ENCODE measurements at places on chromosomes 2 and 18.

GRCh38 chr2:201404699-201405280, 46.5 kb downstream of the TRAK2 start:
- DNase-seq = peak; percentile 70

DNA sequence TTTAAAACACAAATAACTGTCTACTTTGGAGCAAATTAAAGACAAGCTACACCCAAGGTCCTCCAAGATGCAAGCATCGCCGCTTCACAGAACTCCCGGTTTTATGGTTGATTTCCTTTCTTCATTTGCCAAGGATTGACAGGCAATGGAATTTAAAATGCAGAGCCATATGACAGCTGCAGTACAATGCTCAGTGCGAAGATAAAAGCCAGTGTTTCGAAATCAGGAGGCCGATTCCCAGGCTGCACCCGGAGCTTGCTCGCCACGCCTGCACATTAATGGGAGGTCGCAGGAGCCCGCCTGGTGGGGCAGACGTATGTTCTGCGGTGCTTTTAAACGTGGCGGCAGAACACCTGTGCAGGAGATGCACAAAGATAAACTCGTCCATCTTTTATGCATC, 727.6 kb upstream of the SOX11 start:
- DNase-seq = no peak

GRCh38 chr18:63207835-63208234, 111.7 kb downstream of the BCL2 start:
- no peak for DNase-seq

- no peak for DNase-seq
Measured at GRCh38 chr2:210584834-210585233, 28.4 kb downstream of the CPS1 start.

GRCh38 chr2:29061616-29062015, 12.7 kb downstream of the PCARE start:
- no peak for DNase-seq

GRCh38 chr2:216671081-216671411, 24.3 kb downstream of the IGFBP5 start:
- no peak for DNase-seq

DNA sequence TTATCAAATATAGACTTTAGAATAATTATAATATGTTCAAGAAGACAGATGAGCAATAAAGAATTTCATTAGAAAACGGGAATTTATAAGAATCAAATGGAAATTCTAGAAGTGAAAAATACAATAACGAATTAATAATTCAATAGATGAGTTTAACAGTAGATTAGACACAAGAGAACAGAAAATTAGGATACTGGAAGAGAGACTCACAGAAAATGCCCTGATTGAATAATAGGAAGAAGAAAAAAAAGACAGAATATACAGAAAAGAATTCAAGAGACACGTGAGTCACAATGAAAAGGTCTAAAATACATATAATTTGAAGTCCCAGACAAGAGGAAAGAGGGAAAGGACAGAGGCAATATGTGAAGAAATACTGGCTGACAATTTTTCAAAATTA, 354.7 kb downstream of the CLIP4 start:
- no peak for DNase-seq

DNA sequence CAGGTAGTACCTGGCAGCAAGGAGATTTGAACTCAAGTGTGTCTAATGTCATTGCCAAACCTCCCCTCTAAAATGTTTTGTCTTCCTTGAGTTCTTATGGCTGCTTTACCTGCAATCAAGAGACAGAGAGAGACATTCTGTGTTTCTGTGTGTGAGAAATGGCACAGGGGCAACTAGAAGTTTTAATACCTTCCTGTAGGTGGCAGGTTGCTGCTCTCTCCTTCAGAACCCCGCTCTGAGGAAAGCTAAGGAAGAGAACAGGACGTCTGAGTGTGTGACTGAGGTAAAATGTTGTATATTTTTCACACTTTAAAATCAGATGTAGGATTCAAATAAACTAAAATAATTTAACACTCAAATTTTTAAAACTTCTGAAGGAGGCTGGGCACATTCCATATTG, 19.2 kb downstream of the DTNA start:
- peak; percentile 27 for DNase-seq

DNA sequence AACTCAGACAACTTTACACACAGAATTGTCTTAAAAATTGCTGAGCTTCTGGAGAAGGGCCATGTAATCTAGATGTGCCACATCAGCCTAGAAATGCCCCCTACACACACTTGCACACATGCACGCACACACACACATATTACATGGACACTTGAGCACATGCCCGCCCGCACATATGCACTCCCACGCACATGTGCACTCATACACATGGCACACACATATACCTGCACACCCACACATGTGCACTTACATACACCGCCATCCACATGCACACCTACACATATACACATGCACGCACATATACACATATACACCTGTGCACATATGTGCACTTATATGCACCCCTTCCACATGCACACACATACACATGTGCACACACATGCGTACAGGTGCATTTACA, 213.7 kb downstream of the SEPTIN10 start:
- no peak for DNase-seq

DNA sequence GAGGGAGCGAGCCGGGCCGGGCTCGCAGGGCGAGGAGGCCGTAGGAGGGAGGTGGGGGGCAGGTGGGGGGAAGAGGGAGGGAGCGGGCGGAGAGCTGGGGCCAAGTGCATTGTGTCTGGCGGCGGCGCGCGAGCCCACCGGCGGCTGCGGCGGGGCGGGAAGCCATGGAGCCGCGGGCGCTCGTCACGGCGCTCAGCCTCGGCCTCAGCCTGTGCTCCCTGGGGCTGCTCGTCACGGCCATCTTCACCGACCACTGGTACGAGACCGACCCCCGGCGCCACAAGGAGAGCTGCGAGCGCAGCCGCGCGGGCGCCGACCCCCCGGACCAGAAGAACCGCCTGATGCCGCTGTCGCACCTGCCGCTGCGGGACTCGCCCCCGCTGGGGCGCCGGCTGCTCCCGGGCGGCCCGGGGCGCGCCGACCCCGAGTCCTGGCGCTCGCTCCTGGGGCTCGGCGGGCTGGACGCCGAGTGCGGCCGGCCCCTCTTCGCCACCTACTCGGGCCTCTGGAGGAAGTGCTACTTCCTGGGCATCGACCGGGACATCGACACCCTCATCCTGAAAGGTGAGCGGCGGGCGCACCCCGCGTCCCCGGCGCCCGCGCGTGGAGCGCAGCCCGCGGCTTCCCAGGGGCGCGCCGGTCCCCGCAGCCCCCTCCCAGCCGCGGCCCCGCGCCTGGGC, at the start of gene TMEM178A:
Gene TMEM178A (plus strand): TSS at position 107 of the 680 bp plus-strand sequence. CDS start 58 bp downstream, at position 165.
- no peak for DNase-seq

DNA sequence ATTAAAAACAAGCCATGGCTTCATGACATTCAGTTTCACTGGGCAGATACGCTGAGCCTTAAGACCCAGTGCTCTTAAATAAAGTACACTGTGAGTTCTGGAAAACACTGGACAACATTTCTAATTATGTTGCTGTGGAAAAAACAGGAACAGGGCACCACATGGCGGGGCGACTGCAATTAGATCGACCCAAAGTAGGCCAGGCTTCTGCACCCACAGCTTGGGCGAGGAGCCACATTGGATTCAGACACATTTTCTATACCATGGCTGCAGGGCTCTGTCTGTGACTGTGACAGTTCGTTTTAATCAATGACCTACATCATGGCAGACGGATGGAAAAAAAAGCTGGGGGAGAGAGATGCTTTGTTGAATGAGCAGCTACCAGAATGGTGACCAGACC, 227.2 kb upstream of the HS6ST1 start:
- no peak for DNase-seq

- DNase-seq = peak; percentile 59
Measured at GRCh38 chr2:215881582-215881981, 131.8 kb downstream of the MREG start.

DNA sequence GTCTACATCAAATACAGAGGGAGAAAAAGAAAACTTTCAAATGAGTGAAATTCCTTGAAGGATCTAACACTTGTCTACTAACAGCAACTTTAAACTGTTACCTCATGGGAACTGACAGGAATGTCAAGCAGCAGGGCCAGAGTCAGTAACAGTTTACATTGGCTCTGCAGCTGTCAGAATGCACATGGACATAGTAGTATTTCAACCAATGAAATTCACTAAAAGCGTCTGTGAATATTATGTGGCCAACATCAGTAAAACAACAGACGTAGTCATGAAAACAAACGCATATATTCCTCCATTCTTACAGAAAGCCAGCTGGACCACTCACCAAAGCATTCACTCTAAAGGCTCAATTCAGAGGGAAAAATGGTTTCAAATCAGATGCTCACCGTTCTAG, 79.3 kb upstream of the RNU4ATAC start:
- DNase-seq = no peak

DNA sequence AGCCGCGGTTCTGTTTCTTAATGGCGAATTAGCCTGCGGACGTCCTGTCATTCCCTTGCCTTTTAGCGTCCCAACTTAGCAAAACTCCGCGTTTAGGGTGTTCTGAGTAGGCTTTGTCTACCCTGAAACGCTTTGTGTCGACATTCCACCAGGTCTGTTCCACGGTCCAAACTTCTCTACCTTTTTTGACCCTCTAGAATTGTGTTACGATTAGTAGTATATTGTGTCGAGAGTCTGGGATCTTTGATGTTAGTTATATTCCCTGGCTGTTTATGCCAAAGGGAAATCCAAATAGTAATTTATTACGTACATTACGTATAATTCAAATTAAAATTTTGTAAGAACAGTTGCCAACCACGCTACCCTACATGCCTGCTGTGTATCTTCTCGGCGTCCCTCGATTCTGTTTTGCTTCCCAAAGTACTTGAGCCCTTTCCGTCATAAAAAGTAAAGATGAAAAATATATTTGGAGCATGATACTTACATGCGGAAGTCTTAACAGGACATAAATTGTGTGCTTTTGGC, 495 bp upstream of the TTC32 start:
- no peak for DNase-seq

DNA sequence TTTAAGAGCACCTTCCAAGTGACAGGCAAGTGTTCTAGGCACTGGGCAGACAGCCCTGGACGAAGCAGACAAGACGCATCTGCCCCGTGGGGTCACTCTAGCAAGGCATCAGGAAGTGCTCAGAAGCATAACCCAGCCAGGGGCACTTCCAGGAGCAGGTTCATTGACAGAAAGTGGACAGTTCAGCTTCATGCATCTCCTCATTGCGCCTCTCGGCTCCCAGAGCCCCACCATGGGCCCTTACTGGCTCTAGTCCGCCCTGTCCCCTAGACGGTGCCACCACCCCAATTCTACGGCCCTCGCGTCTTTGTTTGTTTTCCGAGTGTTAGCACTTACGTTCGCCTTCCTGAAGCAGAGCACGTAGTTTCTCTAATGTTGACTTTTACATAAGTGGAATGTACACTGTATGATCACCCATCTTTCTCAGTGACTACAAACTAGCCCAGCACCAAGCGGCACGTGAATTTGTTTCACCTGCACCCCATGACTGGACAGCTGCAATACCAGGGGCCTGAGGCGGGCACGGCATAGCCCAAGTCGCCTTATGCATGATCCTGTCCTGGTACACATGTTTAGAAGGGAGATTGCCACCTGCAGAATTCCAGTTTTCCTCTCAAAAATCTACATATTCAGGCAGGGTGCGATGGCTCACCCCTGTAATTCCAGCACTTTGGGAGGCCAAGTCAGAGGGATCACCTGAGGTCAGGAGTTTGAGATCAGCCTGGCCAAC, 33.2 kb downstream of the SNED1 start:
- no peak for DNase-seq

GRCh38 chr2:128591022-128591860, 272.6 kb upstream of the HS6ST1 start:
- DNase-seq = no peak

- DNase-seq = no peak
Measured at GRCh38 chr2:155178921-155179320, 480.4 kb downstream of the KCNJ3 start.

- DNase-seq = no peak
Measured at GRCh38 chr2:14907014-14907612, 274.6 kb downstream of the LRATD1 start.

GRCh38 chr18:41323044-41323443, 632.0 kb upstream of the PIK3C3 start:
- DNase-seq = no peak

- DNase-seq = no peak
Measured at GRCh38 chr2:5215989-5216607, 476.1 kb upstream of the SOX11 start.

GRCh38 chr2:101041413-101041812, 39.3 kb downstream of the RPL31 start:
- DNase-seq = no peak

- no peak for DNase-seq
Measured at GRCh38 chr2:36366491-36367120, 11.0 kb downstream of the CRIM1 start.

DNA sequence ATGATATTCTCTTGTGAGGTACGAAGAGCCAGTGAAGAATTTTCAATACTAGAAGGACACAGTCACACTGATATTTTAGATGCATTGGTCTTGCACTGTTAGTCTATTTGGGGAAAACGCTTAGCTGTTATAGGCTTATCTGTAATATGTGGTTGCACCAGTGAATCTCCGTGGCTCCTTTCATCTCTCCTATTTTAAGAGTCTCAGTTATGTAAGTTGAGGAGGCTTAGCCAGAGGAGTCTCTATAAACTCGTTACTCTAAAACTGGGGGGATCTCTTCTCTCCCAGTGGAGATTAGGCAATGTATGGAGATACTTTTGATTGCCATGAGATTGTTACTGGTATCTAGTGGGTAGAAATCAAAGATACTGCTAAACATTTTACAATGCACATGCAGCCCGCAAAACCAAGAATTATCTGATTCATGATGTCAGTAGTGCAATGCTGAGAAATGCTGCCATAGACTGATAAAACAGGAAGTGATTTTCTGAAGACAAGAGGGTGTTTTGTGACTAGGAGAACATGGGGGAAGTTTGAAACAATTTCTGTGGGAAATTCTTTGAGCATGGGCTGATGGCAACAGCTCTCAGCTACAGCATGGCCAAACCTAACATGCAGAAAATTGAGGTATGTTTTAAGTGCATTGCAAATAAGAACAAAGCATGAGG, 339.1 kb downstream of the SOX11 start:
- peak; percentile 72 for DNase-seq

DNA sequence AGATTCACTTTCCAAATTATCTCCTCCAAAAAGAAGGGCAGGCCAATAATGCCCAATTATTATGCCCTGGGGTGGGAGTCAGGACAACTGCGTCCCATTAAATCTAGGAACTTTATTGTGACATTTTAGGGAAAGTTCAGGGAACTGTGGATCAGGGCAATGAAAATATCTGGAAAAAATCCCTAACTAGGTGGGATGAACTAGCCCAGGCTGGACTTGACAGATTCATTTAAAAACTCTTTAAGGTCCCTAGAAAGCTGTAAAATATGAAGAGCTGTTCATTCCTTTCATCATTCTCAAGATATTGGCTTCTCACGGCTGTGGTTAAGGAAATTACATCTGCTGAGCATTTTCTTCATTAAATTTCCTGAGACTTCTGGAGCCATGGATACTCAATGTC, 8.2 kb downstream of the CREG2 start:
- DNase-seq = no peak

- DNase-seq = peak; percentile 55
Measured at GRCh38 chr18:58784601-58785137, 80.0 kb upstream of the ZNF532 start.

GRCh38 chr2:100029460-100029859, 112.9 kb downstream of the AFF3 start:
- DNase-seq = no peak
